Right renal pelvis (tissue), 4 donors: ENCODE measurements at places on chromosomes 7 and 10. TPM values are rescaled to one million over a fixed set of nuclear protein-coding genes. Genes with fewer than 3 reads are reported as not detected.

DNA sequence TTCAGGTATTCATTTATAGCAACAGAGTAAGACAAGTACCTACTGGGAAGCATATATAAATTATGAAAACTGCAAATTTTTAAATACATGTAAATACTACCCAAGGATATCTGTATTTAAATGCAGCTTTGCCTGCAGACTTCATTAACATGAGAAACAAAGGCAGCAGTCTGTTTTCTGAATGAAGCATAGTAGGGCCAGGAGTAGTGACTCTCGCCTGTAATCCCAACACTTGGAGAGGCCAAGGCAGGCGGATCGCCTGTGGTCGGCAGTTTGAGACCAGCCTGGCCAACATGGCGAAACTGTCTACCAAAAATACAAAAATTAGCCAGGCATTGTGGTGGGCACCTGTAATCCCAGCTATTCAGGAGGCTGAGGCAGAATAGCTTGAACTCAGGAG, 42.5 kb upstream of the PHF14 start:
- no peak for DNase-seq

- no peak for DNase-seq
Measured at GRCh38 chr7:50862302-50862701, 79.6 kb upstream of the GRB10 start.

DNA sequence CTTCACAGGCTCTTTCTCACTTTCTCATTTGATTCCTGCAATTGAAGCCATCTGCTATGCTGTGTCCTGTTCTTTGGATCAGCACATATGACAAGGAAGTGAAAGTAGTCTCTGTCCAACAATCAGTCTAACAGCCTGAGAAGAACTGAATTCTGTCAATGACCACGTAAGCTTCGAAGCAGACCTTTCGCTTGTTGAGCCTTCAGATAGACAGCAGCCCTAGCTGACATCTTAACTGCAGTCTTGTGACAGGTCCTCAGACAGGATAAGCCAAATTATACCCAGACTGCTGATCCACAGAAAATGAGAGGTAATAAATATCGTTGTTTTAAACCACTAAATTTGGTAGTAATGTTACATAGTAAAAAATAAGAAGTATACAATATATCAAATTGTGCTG, 691.0 kb upstream of the LRRTM3 start:
- no peak for DNase-seq

GRCh38 chr10:89221919-89222318, 14.8 kb upstream of the CH25H start:
- DNase-seq, result no peak

DNA sequence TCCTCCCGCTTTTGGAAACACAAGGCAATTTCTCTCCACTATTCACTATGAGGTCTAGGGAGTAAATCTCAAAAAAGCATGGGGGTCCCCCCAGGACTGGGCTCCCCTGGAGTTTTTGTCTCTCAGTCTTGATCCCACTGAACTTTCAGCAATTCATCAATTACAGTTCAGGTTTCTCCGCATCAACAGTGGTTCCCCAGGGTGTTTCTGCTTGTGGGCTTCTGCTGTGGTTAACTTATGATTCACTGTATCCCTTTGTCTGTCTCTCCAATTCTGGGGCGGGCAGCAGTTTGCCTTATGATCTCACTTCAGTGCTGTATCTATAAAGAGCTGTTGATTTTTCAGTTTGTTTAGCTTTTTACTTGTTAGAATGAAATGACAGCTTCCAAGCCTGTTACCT, 142.6 kb upstream of the CDC14C start:
- no peak for DNase-seq

Gene MSMB
- polyA plus RNA-seq, result not detected

DNA sequence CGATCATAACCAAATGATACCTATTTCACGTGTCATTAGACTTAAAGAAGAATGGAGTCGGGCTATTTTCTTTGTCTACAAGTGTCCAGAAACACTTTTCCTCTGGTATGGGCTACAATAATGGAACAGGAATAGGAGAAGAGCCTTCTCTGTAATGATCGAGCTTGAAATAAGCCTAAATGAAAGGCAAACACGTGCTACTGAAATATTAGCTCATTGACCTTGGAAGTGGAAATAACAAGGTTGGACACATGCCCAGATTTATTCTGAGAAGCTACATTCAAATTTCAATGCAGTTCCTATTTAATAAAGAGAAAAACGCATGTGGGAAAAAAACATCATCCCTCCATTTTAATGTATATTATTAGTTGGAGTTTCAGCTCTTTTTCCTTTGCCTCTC, 254.7 kb upstream of the PTER start:
- no peak for DNase-seq

DNA sequence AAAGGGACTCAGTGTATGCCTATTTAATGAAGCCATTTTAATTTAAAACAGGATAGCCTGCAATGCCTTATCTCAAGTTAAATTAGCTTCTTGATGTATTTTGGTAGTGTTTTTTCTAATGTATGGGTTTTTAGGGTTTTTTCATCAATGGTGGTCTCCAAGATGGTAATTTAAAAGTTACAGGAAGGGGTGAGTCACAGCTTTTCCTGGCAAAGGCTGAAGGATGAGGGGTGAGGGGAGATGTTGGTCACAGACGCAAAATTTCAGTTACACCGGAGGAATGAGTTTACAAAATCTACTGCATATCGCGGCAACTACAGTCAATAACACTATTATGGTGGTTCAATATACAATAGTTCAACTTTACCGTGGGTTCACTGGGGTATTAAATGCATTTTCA, 31.6 kb downstream of the CCDC3 start:
- no peak for DNase-seq

Gene OAT
- 107 TPM for polyA plus RNA-seq
